ENCODE measurements at places on chromosomes 5 and 9.

GRCh38 chr9:115997923-115998322 is 155.7 kb upstream of the PAPPA start:
- DNase-seq = no peak

DNA sequence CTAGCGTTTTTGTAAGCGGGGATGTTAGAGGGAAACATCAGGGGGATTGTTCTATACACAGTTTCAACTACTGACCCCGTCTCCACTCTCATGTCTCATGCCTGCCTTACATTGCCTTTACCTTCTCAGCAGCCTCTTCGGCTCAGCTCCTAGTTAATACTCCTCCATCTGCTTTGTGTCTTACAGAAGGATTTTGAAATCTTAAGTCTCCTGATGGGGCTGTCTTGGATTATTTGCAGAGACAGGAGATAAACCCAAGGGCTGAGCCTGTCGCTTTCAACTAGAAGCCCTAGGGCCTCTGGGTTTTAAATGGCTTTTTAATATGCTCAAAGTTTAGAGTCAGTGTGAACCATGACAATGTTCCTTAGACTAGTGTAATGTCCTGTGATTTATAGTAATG is 161.5 kb downstream of the CARTPT start:
- DNase-seq = no peak

- DNase-seq = peak; percentile 55
Measured at GRCh38 chr5:159412284-159413046, 82.2 kb upstream of the IL12B start.

DNA sequence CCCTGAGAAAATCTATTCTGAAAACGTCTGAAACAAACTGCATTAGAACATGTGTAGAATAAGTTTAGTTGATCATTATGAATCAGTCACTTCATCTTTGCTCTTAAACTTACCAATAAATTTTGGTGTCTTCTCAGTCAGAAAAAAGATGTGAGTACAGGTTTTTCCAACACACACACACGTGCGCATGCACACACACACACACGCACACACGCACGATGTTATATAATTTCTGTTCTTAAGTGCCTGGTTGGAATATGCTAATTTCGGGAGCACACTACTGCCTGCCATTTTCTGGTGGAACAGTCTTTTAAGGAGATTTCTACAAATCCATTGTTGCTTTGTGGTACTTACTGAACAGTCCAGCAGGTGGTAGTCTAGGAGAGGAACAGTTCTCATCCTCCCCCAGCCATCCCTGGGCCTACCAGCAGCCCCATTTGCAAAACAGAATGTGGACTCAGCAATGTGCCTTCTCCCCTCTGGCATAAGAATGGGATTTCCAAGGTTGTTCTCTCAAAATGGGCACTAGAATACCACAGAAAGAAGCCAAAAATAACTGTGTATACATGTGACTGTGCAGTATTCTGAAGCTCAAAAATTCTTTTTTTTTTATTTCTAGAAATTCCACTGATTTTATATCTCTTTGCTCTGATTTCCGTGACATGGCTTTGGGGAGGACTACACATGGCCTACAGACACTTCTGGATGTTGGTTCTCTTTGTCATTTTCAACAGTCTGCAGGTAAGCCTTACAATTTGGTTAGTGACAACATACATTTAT is 281.3 kb downstream of the ARRDC3 start:
- DNase-seq = peak; percentile 84

GRCh38 chr5:14686517-14686916 is 22.0 kb downstream of the OTULIN start:
- no peak for DNase-seq

- no peak for DNase-seq
Measured at GRCh38 chr9:130565792-130566191, 13.6 kb upstream of the FUBP3 start.

GRCh38 chr5:8156706-8157105 is 287.8 kb downstream of the MTRR start:
- DNase-seq = no peak

- DNase-seq = peak; percentile 92
Measured at GRCh38 chr5:180082633-180083420, 11.3 kb upstream of the RNF130 start.

DNA sequence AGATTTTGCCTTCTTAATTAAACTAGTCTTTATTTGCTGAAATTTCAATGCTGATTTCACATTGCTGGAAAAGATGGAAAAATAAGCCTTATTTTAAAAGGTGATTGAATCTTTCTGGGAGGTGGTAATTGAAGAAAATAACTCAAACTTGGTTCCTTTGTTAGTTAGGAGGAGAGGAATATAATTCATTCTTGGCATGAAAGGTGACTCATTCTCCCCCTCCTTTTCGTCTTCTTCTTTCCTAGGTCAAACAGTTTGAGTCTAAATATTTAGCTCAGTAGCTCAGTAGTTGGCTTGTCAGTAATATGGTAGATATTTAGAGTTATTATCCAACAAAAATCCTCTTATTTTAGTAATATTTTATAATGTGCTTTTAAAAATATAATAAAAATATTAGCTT is 353.9 kb upstream of the MEF2C start:
- DNase-seq = no peak

All from endodermal cell (in vitro differentiated cells).